ENCODE measurements at places on chromosomes 3 and 15.

DNA sequence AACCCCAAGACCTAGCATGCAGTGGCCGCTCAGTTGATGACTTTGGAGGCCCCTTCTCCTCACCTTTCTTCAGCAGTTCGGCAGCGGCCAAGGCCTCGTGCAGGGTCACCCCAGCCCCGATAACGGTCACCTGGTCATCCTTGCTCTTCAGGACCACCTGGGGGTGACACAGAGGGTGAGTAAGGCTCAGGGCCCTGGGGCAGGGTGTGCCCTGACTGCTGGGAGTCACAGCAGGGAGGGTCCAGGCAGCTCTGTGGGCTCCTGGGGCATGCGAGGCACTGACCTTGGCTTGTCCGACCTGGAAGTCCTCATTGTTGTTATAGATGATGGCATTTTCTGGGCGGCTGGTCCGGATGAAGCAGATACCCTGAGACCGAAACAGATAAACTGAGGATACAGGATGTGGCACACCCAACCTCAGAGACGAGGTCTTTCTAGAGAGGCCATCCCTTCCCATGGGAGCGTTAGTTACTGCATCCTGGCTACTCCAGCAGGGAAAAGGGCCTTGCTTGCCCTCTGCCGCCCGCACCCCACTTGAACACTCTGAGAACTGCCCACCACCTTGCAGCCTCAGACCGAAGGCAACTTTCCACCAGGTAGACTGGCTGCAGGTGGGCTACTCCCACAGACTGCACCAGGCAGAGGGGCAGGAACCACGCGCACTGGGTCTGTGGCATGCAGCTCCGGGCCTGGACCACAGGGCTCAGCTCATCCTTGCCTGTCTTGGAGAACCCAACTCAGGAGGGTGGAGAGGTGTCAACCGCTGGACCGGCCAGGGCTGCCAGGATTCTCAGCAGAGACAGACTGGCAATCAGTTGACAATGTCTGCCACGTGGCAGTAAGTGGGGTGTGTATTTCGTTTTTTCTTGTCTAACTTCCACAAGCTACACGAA is 27.6 kb downstream of the TKT start:
- DNase-seq: no peak

DNA sequence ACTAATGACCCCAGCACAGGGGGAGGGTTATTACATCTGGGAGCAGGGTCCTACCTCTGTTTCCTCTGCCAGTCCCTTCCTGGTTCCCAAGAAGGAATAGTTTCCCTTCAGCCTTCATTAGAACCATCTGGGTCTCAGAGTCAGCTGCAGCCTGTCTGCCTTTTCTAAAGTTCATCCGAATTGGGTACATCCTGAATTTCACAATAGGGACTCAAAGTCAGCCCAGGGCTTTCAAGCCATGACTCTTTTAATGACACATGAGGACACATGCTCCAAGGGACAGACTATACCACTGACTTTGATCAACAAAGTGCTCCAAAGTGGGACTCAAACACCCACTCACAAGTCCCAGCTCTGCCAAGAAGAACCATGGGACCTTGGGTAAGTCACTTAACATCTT is 12.7 kb upstream of the CRABP1 start:
- no peak for DNase-seq

DNA sequence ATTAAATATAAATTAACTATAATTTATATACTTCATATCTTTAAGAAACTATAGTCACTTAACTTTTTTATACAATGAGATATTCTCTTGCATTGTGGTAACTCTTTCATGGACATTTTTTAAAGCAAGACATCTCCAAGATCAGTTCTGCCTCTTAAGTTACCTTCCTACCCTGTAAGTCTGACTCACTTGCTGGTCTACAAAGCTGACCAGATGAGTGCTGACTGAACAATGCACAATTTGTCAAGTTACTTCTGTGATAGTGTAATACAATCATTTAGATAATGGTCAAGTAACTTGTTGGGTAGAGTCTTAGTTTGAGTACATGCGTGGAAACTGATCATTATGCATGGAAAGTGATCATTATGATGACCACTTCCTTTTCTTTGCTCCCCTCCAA is 145.9 kb downstream of the MEIS2 start:
- DNase-seq: no peak

DNA sequence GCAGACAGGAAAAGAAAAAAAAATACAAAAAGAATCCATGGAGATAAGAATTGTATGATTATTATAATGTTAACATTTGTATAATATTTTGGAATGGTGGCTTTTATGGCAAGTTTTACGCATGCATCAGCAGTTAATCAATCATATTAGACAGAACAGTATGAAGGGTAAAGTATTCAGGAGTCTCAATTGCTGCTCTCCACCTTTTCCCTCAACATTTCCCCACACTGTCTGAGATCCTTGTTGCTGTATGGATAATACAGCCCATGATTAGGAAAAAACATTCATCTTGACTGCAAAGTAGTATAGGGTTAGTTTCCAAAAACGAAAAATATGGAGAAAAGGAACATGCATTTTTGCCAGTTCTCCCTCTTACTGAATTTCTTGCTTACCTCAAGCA is 755.3 kb upstream of the ARPP21 start:
- no peak for DNase-seq

GRCh38 chr15:42427429-42428223 is 63.3 kb downstream of the ZNF106 start:
- no peak for DNase-seq

DNA sequence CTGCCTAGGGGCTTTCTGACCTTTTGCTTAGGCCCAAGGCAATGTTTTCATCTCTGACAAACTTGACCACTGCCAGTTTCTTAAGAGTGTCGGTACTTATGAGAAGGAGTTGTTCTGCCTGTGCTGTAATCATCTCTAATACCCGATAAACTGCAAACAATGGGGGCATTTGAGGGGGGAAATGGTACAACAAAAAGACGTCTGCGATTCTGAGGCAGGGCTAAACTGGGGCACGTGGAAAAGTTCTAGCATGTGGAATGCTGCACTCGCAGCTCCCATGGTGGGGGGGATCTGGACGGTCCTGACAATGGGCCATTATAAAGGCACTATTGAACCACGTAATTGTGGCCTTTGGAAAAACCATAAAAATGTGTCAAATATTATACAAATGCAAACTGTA is 73.1 kb upstream of the SAMMSON start:
- DNase-seq: no peak

GRCh38 chr3:174931473-174932353 is 72.6 kb downstream of the NAALADL2 start:
- DNase-seq: no peak

Data from D721Med (cell line).